ENCODE measurements at places on chromosomes 6 and 20. TPM values are rescaled to one million over a fixed set of nuclear protein-coding genes. Genes with fewer than 3 reads are reported as not detected.

The CAPN11 gene
- total RNA-seq = not detected

The CEBPB gene
- total RNA-seq = 55.7 TPM

The CLIC1 gene
- total RNA-seq = 639 TPM

DNA sequence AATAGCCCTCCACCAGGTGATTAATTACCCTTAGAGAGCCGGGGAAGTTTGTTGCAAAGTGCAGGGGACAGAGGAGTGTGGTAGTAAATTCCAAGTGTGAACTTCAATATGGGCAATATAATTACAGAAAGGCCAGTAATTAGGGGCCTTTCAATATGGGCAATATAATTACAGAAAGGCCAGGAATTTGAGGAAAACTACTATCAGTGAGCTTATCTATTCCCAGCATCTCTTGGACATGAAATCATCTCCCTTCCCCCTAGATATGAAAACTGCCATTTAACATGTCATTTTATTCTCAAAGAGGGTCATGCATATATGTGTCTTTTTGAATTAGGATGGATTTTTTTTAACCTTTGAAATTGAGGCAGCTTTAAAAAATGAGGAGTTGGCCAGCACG lies 102.0 kb downstream of the FOXO3 start:
- H3K4me3 ChIP-seq = no peak overlapping the region
- peaks cover 33% of the 10 kb centered on the region for H3K4me1 ChIP-seq
- no peak overlapping the region for H3K27ac ChIP-seq
- no peaks in the 10 kb centered on the region for H3K27me3 ChIP-seq

DNA sequence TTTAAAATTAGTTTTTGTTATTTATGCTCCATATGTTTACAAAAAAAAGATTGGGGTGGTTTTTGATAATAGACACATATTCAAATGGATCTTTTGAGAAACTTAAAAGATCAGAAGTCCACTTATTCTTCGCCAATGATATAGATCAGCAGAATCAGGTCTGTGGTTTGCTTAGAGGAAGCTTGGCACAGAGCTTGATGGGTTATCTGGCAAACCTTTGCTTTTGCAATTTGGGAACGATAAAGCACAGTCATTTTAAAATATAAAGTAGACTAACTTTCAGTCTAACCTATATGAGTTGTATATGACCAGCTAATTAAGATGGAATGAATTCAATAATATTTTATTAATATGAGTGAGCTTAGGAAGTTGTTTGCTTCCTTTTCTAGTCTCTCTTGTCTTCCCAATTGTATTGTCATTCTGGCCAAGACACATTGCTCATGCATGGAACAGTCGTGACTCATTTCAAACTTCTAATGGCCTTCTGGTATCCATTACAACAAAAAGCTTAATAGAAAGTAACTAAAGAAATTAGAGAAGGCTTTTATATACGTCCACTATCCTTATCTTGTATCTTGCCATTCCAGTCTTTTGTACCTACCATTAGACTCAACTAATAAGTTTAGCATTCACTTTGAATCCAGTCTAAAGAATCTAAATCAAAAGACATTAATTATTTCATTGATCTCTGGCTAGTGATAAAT lies 118.7 kb downstream of the TBX18 start:
- no peaks in the 10 kb centered on the region for H3K27me3 ChIP-seq
- peak; percentile 79 for DNase-seq
- H3K36me3 ChIP-seq = peaks cover 19% of the 10 kb centered on the region
- peak overlapping the region; percentile 43 for H3K4me3 ChIP-seq
- peaks cover 61% of the 10 kb centered on the region for H3K4me1 ChIP-seq

Data from HFFc6 (cell line).